ENCODE measurements at places on chromosomes 5 and 9. TPM values are rescaled to one million over a fixed set of nuclear protein-coding genes. Genes with fewer than 3 reads are reported as not detected.

Gene FAM200C
- total RNA-seq: 1.8 TPM

Gene GLRA1
- total RNA-seq: not detected

Gene WNT8A
- total RNA-seq: not detected

Gene SLC35D2
- 16.0 TPM for total RNA-seq

Gene CCNJL
- total RNA-seq: 11.2 TPM

Gene IRX1
- total RNA-seq: not detected

Gene SH2D3C
- total RNA-seq: 0.08 TPM

Gene PALM2AKAP2
- total RNA-seq: 0.36 TPM

Gene RGS14
- total RNA-seq: 5.4 TPM

Gene GARIN3
- not detected for total RNA-seq

Gene PCDHB13
- total RNA-seq: 0.06 TPM

Gene FRRS1L
- total RNA-seq: 0.27 TPM

Gene DNAJA1
- 234 TPM for total RNA-seq

Gene ELAVL2
- 0.04 TPM for total RNA-seq

Gene ENTREP1
- 0.74 TPM for total RNA-seq

Gene PLEKHG4B
- total RNA-seq: 1.8 TPM

Gene PAPPA
- total RNA-seq: 29.1 TPM

Gene PCDHGB1
- total RNA-seq: 1.9 TPM

Gene CD274
- total RNA-seq: 1.3 TPM

Gene OLFM1
- 9.6 TPM for total RNA-seq

Gene CENPK
- 24.6 TPM for total RNA-seq

Gene ZDHHC11B
- 1.5 TPM for total RNA-seq

Gene SLC36A2
- total RNA-seq: not detected

Gene IFNB1
- not detected for total RNA-seq

Gene PCDHB5
- 1.3 TPM for total RNA-seq

Gene CD72
- 0.22 TPM for total RNA-seq

Gene DRD1
- total RNA-seq: 0.05 TPM

Gene CORO2A
- 1.8 TPM for total RNA-seq

Gene CDC20B
- total RNA-seq: 0.07 TPM

Gene PCDHA12
- 3.0 TPM for total RNA-seq

Gene HTR1A
- total RNA-seq: not detected

Gene F12
- total RNA-seq: 15.9 TPM

Gene C1QTNF3
- total RNA-seq: 0.18 TPM

Gene OR1J2
- total RNA-seq: not detected

Gene BTNL8
- total RNA-seq: not detected

Gene TMEM174
- total RNA-seq: not detected

Gene FAXDC2
- 0.33 TPM for total RNA-seq

Gene PTRH1
- total RNA-seq: 22.7 TPM
